ENCODE measurements at places on chromosomes 6 and 20. TPM values are rescaled to one million over a fixed set of nuclear protein-coding genes. Genes with fewer than 3 reads are reported as not detected.

The LRRC73 gene
- total RNA-seq = not detected

The PTCHD4 gene
- 0.07 TPM for total RNA-seq

The GPR6 gene
- not detected for total RNA-seq

The MEI4 gene
- total RNA-seq = 0.06 TPM

The SLCO4A1 gene
- 48.3 TPM for total RNA-seq

The SNRPB gene
- 1,065 TPM for total RNA-seq

The FAM162B gene
- total RNA-seq = 0.23 TPM

The DACT2 gene
- total RNA-seq = 1.2 TPM

The TUBB2B gene
- 219 TPM for total RNA-seq

The COX4I2 gene
- total RNA-seq = not detected

The GLO1 gene
- 237 TPM for total RNA-seq

The MYL9 gene
- total RNA-seq = 31.7 TPM

All from epithelial cell of proximal tubule (primary cell).